ENCODE measurements at places on chromosomes 7 and 10.

GRCh38 chr10:35506741-35507140 lies 98.4 kb upstream of the GJD4 start:
- DNase-seq = no peak

GRCh38 chr7:17456541-17456940 lies 158.1 kb downstream of the AHR start:
- no peak for DNase-seq

GRCh38 chr10:12741360-12741804 lies 260.1 kb downstream of the CCDC3 start:
- DNase-seq = no peak

DNA sequence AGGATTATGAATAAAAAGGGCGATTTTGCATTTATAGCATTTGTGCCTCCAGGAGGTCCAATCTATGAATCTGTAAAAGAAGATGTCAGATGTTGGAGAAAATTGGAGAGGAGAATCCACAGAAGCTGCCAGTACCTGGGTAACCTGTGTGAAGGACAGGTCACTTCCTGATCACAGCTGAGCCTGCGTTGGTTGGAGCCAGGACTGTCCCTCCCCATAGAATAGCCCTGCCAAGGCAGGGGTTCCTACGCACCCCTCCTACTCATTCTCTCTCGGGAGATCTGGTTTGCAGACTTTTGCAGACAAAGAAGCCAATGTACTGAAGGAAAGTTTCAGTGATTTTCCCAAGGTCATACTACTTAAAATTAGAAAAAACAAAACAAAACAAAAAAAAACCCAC lies 10.3 kb upstream of the C10orf120 start:
- DNase-seq = no peak

GRCh38 chr10:112332509-112333228 lies 41.2 kb upstream of the ACSL5 start:
- no peak for DNase-seq

- no peak for DNase-seq
Measured at GRCh38 chr10:102605712-102606111, 38.6 kb upstream of the TRIM8 start.

GRCh38 chr7:11540271-11540761 lies 291.7 kb downstream of the THSD7A start:
- DNase-seq = peak; percentile 36

GRCh38 chr10:33204031-33204430 lies 130.4 kb downstream of the NRP1 start:
- no peak for DNase-seq

GRCh38 chr7:3636131-3636860 lies 335.2 kb downstream of the SDK1 start:
- no peak for DNase-seq

DNA sequence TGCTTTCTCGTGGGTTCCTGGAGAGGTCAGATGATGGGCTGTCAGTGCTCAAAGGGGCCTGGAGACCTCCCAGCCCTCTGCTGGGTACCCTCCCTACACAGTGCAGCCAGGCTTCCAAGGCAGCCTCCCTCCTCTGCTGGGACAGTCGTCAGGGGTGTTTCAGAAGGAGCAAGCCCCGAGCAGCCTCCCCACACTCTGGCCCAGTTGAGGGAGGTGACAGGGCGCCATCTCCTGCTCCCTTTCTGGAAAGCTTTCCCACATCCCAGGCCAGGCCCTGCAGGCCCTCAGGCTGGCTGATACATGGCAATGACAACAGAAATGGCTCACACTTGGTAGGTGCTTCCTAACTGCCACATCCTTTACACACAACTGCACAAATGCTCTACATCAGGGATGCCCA lies 32.1 kb downstream of the KCNMA1 start:
- DNase-seq = no peak

- no peak for DNase-seq
Measured at GRCh38 chr7:98603399-98603788, 13.7 kb upstream of the NPTX2 start.

GRCh38 chr7:137172105-137172590 lies 171.4 kb downstream of the PTN start:
- DNase-seq = no peak
